Stimulated activated CD4-positive, alpha-beta T cell treated with anti-CD3 and anti-CD28 coated beads, TNF-alpha, amount 100 ng/mL, for 48 hours (primary cell): ENCODE measurements at places on chromosomes 2 and 18.

DNA sequence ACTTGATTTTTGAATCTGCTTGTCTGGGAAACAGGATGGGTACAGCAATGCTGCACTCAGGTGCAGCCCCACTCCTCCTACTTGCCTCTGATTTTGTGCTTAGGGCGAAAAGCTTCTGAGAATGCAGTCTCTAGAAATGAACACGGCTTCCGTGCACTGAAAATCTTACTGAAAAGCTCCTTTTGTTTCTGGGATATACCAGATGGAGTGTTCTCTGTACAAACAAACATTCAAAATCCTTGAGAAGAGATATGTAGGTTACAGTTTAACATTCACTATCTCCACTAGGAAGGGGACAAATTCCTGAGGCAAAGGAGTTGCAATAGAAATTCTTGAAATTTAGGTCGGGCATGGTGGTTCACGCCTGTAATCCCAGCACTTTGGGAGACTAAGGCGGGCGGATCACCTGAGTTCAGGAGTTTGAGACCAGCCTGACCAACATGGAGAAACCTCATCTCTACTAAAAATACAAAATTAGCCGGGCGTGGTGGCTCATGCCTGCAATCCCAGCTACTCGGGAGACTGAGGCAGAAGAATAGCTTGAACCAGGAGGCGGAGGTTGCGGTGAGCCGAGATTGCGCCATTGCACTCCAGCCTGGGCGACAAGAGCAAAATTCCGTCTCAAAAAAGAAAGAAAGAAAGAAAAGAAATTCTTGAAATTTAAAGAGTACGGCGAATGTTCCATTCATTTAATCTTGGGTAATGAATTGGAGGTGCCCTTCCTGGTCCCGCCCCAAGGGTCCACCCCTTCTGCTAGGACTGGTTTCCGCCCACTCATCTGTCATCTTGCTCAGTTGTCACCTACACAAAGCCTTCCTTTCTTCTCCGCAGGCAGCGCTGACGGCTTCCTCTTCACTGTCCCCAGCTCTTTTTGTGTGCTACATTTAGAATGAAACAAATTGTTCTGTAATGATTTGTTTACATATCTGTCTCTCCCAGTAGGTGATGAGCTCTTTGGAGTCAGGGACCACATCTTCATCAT, 92.4 kb downstream of the SOCS6 start:
- DNase-seq: no peak

GRCh38 chr2:109223490-109223889, 94.5 kb downstream of the SH3RF3 start:
- no peak for DNase-seq

- no peak for DNase-seq
Observed at GRCh38 chr18:61743775-61744531, 148.9 kb downstream of the RNF152 start.

DNA sequence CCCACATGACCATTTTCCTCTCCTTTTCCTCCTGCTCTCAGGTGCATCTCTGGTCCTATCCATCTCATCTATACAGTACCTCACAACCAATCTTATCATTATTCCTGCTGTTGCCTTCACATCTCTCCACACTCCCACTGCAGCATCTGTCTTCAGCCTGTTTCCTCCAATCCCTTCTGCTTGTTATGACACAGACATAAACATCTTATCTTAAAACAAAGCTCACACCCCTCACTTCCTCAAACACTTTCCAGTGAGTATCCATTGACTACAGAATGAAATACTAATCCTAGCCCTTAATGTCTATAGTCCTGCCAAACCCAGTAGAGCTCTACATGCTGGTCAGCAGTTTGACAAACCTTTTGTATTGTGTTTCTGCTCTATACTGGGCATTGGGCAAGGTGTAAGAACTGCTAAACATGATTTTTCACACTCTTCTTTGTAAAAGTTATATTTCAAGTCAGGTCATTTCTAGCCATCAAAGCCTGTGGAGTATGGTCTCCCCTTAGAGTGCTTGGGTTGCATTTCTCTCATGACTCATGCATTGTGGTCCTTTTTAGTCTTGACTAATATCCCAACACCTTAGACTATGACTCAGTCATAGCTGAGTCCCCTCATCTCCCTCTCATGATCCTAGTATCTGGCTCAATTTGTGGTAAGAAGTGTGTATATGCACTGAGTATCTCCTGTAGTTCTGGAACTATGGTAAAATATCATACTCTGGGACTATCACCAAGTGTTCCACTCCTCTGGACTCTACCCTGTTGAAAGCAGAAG, 187.0 kb downstream of the CYRIA start:
- no peak for DNase-seq

GRCh38 chr2:206657087-206657486, 14.8 kb downstream of the FAM237A start:
- DNase-seq: no peak

DNA sequence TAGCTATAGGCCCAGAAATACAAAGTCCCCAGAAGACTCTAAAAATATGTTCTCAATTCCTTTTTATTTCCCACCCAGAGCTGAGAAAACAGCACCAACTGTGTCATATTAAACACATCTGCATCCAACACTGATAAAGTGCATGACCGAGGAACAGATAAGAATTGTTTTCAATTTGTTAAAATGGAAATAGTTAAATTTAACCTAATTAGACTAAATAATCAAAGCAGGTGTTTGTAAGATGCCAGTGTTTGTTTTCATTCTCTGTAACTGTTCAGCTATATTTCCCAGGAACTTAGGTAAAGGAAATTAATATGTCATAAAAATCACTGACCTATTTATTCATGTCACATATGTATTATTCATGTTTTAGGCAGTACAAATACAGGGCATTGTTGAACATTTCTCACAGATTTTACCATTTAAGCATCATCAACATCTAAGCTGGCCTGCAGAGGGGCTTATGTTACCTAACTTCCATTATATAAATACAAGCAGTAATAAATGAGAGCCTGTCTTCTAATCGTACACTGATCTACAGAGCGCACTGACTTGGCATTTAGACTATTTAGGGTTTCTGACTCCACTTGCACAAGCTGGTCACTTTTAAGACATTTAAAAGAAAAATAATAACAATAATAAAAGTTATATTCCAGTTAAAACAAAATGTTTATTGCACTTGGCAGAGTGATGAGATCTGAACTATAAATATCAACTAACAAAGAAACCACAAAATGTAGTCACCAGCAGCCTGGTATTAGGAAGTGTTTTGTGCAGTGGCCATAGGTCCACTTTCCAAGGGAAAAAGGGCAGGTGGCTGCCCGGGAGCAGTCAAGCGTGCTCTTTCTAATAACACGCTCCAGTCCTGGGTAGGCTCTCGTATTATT, 86.6 kb upstream of the ZFP36L2 start:
- DNase-seq: no peak

- DNase-seq: no peak
Observed at GRCh38 chr18:9809697-9810096, 76.1 kb upstream of the TXNDC2 start.

GRCh38 chr2:236665572-236666118, 96.0 kb downstream of the ACKR3 start:
- DNase-seq: no peak

GRCh38 chr2:15982285-15983044, 42.1 kb downstream of the MYCN start:
- DNase-seq: no peak

DNA sequence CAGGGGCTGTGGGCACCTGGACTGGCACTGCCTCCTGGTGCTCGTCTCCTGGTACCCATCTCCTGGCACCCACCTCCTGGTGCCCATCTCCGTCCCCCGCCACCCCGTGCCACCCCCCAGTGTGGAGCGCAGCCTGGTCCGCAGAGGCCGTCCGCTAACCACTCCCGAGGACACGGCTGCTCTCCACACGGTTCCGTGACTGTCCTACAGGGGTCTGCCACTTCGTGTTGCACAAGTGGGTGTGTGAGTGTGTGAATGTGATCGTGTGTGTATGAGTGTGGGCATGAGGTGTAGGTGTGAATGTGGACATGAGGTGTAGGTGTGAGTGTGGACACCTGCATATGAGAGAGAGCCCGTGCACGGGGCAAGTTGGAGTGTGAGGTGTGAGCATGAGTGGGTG, 119.4 kb upstream of the HS6ST1 start:
- no peak for DNase-seq

DNA sequence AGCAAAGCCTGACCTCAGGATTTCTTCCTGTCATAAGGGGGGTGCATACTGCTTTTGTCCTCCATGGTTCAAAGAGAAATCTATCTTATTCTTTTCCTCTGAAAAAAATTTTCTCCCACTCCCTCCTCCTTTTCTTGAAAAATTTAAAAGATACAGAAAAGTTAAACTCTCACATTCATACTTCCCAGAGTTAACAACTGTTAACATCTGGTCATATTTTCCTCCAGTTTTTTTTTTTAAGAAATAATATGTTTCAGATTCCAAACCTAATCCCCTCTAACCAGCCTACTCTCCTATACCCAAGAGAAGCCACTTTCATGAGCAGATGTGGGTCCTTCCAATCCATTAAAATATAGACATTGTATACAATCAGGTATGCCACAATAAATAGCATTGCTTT, 378.9 kb upstream of the HNRNPA3 start:
- DNase-seq: no peak

GRCh38 chr2:61620244-61621159, 82.3 kb upstream of the XPO1 start:
- no peak for DNase-seq

DNA sequence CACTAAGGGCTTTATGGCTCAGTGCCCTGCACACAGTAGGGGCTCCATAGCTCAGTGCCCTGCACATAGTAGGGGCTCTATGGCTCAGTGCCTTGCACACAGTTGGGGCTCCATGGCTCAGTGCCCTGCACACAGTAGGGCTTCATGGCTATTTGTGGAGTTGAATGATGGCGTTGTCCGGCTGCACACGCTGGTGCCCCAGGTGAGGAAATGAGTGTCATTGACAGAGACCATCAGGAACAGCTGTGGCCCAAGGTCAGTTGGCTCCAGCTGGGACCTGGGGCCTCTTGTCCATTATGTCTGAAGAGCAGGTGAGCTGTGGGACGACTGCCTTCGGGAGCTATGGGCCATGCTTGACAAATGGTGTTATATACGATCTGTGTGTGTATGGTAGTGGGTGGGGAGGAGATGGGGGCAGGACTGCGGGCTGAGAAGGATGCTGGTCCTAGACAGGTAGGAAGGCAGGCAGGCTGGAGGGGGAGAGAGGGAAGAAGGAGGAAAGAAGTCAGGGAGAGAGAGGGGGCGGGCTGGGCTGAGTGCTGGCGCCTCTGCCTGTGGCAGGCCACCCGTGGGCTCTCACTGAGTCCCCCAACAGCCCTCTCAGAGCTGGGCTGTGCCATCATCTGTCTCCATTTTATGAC, 130.6 kb downstream of the CLIP4 start:
- no peak for DNase-seq

DNA sequence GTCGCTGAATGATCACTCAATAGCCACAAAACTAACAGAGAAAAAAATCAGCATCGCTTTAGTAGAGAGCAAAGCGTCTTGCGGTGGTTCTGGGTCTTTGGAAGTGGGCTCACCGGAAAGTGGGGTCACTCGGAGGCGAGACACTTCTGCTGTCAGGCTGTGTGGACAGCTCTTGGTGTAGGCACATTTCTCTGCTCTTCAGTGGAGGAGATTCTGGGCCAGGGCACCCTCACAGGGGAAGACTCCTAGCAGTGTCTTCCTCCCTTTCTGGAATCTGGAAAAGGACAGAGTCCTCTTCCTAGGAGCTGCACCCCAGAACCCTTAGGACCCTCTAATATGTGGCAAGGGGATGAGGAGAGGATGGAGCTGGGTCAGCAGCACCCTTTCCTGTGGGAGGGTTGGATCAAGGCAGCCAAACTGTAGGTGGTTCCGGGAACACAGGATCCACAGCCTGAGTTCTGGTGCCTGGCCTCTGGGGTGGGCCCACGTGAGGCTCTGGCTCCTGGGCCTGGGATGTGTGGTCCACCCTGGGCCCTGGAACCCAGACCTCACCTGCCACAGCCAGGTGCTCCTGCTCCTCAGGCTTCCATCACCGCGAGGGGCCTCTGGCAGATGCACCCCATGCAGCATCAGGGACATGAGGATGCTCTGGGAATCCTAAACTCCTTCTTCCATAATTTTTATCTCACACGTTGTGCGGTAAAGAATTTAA, 25.1 kb downstream of the GPR35 start:
- DNase-seq: no peak

DNA sequence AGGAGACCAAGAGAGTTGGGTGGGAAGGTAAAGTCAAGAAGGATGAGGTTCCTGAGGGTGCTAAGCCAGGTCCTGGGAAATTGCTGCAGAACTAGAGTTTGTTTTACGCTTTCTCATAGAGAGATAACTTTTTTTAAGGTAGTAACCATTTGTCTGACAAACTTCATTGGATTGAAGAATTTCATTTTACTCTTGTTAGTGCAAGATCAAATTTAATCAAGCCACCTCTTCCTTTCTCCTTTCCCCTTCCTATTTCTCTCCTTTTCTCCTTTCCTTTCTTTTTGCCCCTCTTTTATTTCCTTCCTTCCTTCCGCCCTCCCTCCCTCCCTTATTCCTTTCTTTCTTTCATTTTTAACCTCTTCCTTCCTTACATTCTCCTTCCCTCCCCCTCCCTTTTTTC, 65.4 kb downstream of the RDH14 start:
- no peak for DNase-seq

DNA sequence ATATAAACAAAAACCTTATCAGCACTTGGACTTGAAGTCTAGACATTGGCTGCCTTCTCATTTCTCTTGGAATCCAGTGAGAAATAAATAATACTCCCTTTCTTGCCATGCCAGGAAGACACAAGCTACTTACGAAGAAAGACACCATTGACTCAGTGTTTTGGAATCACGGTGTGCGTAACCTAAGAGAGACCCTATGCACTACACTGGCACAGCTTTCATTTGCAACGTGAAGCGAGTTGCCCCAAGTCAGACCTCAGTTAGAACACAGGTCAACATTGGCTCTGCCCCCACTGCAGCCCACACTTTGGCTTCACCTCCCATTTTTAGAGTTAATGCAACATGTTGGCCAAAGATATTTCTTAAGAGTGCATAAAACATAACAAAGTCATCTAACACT, 54.2 kb downstream of the PIEZO2 start:
- DNase-seq: no peak

DNA sequence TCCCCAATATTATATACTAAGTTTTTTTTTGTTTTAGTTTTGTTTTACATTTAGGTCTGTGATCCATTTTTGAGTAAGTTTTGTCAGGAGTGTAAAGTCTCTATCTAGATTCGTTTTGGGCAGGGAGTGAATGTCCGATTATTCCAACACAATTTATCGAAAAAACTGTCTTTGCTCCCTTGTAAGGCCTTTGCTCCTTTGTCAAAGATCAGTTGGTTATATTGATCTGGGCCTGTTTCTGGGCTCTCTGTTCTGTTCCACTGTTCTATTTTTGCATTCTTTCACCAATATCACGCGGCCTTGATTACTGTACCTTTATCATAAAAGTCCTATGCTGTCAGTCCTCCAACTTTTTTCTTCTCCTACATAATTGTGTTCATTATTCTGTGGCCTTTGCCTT, 276.5 kb upstream of the ZC3H15 start:
- DNase-seq: no peak

- no peak for DNase-seq
Observed at GRCh38 chr2:37394263-37394662, 49.8 kb downstream of the QPCT start.
